D721Med (cell line): ENCODE measurements at places on chromosomes 13 and 19.

DNA sequence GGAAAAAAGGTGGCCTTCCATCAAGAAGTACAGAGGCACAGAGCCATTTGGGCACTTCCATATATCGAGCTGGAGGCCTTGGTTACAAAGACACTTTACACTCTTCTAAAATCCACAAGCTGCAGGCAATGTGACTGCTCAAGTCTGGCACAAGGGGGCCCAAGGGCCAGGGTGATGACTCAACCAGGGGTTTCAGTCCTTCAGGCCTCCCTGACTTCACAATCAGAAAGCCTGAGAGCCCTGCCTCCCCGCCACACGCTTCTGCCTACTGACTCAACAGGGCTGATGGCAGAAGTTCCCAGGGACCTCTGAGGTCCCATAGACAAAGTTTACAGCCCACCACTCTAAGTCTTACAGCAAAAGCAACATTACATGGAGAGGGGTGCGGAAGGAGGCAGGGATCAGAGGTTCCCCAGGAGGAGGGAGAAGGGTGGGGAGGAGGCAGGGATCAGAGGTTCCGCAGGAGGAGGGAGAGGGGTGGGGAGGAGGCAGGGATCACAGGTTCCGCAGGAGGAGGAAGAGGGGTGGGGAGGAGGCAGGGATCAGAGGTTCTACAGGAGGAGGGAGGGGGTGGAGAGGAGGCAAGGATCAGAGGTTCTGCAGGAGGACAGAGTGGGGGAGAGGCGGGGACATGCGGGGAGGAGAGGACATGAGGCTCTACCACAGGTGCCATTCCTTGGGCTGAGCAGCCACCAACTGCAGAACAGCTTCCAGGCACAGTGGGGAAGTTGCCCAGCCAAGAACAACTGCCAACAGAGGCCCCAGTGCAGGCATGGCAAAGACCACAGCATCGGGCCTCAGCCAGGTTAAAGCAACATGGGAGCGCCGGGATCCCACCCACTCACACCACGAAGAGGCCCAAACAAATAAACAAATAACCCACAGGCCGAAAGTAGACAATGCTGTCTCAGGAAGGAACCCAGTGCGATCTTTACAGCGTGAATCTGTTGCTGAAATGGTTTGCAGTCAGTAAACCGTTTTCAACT lies 52.0 kb downstream of the SLC7A1 start:
- DNase-seq = no peak

DNA sequence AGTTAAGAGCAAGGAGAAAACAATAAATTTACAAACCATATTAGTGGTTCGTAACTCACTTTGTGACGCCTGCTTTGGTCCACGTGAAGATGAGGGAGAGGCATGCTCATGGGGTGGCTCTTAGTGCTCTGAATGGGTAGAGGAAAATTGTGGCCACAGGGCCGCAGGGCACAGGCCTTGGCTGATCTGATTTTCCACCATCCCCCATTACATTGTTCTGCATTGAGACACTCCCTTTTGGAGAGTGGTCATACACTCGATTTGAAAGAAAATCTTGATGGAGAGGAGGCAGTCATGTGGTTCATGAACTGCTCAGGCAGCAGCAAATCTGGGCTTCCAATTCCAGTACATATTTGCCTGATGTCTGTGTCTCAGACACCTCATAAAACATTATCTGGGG lies 815.2 kb downstream of the UQCRFS1 start:
- no peak for DNase-seq

GRCh38 chr13:44540761-44541434 lies 35.2 kb downstream of the TSC22D1 start:
- DNase-seq = no peak

- DNase-seq = no peak
These were observed 29.0 kb downstream of the GPX4 start for GRCh38 chr19:1132552-1133383.

- DNase-seq = peak; percentile 54
These were observed 29.4 kb upstream of the PTPRS start for GRCh38 chr19:5369962-5370367.

DNA sequence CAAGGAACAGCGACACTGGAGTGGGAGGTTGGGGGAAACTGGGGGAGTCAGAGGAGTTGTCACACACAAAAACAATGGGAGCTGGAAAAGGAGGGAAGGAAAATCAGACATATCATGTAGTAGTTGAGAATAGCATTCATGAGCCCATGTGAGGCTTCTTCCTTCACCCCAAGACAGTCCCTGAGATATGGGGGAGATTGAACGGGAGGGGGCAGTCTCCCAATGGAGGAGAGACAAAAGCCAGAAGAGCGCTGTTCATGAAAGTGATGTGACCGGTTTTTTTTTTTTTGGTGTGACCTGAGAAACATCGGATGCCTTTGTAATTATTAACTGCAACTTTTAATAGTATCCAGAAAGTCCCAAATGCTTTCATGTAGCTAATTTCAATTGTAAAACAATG lies 631.8 kb upstream of the KLF12 start:
- DNase-seq = no peak

- no peak for DNase-seq
These were observed 614.5 kb downstream of the TBC1D4 start for GRCh38 chr13:74867460-74867859.
